ENCODE measurements at places on chromosomes 11 and 22. TPM values are rescaled to one million over a fixed set of nuclear protein-coding genes. Genes with fewer than 3 reads are reported as not detected.

CRYBA4 gene
- not detected for total RNA-seq

KIAA0930 gene
- total RNA-seq: 28.5 TPM

TMPRSS5 gene
- 1.0 TPM for total RNA-seq

JAML gene
- total RNA-seq: 161 TPM

ADORA2A gene
- total RNA-seq: 29.2 TPM

LRP4 gene
- not detected for total RNA-seq

TRIM21 gene
- total RNA-seq: 27.8 TPM

GAS2 gene
- total RNA-seq: 5.7 TPM

NUP98 gene
- 106 TPM for total RNA-seq

SLC1A2 gene
- 0.44 TPM for total RNA-seq

ZNF280B gene
- total RNA-seq: 2.4 TPM

GRCh38 chr22:41844513-41844912, 11.6 kb downstream of the SREBF2 start:
- DNase-seq: no peak
- H3K36me3 ChIP-seq: no peaks in the 10 kb centered on the region
- no peak overlapping the region for H3K4me3 ChIP-seq
- H3K27me3 ChIP-seq: no peaks in the 10 kb centered on the region
- peaks cover 63% of the 10 kb centered on the region for H3K4me1 ChIP-seq

DNA sequence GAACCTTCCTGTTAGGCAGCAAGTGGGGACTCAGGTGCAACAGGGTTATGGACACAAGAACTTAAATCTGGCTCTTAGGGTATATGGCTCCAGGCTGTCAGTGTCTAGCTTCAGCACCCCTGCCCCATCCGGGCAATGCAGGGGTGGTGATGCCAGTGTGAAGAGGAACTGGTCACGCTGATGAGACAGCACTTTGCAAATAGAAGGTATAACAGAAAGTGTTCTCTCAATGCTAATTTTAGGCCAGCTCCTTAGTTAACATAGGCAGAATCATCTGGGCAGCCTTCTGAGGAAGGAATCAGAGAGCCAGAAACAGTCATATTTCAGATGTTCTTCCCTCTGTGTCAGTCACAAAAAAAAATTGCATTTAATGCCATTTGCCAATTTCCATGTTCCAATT, 41.2 kb downstream of the SYT9 start:
- H3K27ac ChIP-seq: no peak overlapping the region
- no peak for DNase-seq
- no peak overlapping the region for H3K4me3 ChIP-seq
- H3K27me3 ChIP-seq: peaks cover 10% of the 10 kb centered on the region
- H3K36me3 ChIP-seq: no peaks in the 10 kb centered on the region
- H3K4me1 ChIP-seq: no peaks in the 10 kb centered on the region

- no peaks in the 10 kb centered on the region for H3K27me3 ChIP-seq
- no peaks in the 10 kb centered on the region for H3K36me3 ChIP-seq
- peaks cover 29% of the 10 kb centered on the region for H3K4me1 ChIP-seq
These were observed 14.5 kb upstream of the CYTH4 start for GRCh38 chr22:37267661-37268413.

DNA sequence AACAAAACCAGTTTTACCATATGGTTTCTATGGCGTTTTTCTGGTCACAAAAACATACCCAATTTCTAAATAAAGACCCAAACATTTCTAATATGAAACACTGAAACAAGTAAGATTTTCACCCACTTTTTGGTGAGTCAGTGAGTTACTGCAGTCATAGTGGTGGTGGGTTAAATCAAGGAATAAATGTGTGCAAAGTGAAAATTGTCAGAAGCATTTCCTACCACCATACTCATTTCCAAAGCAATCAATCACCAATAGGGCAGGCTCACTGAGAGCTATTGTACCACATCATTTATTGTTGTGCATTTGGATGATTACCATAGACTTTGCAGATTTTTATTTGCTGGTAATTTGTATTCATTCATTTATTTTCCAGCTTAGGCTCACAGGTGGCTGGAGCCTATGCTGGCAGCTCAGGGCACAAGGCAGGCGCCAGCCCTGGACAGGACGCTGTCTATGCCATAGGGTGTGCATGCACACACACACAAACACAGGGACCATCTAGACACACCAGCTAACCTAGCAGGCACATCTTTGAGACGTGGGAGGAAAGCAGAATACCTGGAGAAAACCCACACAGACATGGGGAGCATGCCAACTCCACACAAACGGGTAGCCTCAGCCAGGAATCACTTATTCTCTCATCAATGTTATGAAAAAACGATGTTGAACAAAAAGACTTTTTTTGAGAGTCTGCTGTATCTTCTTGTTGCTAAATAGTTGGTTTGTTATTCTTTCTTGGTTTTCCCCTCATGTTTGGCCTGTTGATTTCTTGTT, 5.1 kb downstream of the FAM118B start:
- DNase-seq: no peak
- no peak overlapping the region for H3K4me3 ChIP-seq
- peaks cover 3% of the 10 kb centered on the region for H3K36me3 ChIP-seq
- H3K27me3 ChIP-seq: no peaks in the 10 kb centered on the region

DNA sequence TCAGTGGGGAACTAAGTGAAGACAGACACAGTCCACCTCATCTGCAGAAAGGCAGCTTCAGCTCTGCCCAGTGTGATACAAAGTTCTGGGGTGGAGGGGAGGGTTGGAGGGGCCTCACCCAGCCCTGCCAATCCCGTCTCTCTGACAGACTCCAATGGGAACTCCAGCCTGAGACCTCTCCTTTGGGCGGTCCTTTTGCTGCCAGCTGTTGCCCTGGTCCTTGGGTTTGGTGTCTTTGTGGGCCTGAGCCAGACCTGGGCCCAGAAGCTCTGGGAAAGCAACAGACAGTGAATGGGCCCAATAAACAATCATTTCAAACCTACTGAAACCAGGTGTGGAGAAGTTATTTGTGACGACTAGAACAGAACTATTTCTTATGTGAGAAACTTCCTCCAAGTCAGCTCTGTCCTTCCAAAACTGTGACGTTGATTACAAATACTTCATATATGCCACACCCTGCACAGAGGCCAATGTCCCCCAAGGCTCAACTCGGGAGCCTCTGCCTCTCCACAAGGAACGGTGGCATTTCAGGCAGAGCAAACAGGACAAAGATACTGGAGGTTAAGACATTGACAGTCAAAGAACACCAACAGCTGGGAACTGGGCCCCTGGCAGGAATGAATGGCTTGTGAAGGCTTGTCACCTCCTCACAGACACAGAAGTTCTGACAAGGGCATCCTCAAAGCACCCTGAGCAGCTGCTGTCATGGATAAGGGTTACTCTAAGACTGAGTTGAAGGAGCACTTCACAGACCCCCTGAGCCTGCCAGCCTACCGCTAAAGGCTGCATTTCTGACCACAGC, 8.2 kb downstream of the ZP1 start:
- no peak overlapping the region for H3K27ac ChIP-seq
- H3K36me3 ChIP-seq: peaks cover 5% of the 10 kb centered on the region
- H3K4me3 ChIP-seq: no peak overlapping the region
- peaks cover 28% of the 10 kb centered on the region for H3K4me1 ChIP-seq
- no peak for DNase-seq
- H3K27me3 ChIP-seq: no peaks in the 10 kb centered on the region

DNA sequence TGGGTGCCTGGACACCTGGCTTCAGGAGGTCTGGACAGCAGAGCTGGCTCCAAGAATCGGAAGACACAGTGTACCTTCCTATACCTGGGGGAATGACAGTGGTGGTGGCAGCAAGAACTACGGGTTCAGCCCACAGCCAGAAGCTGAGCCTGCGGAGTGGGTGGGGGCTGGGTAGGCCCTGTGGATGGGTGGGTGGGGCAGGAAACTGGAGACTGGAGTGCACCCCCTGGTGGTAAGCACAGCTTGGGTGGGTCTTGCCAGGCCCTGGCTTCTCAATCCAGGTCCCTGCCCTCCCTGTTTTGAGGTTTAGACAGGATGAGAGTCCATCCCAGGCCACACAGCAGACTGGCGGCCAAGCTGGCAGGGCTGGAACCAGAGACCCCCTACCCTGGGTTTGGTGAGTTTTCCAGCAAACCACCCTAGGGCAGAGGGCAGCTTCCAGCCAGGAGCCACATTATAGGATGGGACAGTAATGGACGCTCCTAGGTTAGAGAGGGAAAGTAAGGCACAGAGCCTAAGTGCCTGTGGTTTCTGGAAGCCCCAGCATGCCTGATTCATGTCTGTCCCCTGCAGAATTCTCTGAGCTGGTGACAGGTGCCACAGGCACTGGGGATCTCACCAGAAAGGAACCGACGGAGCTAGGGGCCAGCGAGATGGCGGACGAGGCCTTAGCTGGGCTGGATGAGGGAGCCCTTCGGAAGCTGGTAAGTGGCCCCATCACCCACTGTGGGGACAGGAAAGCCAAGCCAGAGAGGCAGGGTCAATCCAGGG, 1.7 kb downstream of the SMTN start:
- DNase-seq: peak; percentile 60
- H3K36me3 ChIP-seq: no peaks in the 10 kb centered on the region
- no peaks in the 10 kb centered on the region for H3K27me3 ChIP-seq

- no peak overlapping the region for H3K27ac ChIP-seq
- no peak for DNase-seq
- H3K27me3 ChIP-seq: peaks cover 2% of the 10 kb centered on the region
- H3K4me3 ChIP-seq: no peak overlapping the region
- no peaks in the 10 kb centered on the region for H3K36me3 ChIP-seq
- no peaks in the 10 kb centered on the region for H3K4me1 ChIP-seq
These were observed 38.7 kb downstream of the BARX2 start for GRCh38 chr11:129414144-129414872.

DNA sequence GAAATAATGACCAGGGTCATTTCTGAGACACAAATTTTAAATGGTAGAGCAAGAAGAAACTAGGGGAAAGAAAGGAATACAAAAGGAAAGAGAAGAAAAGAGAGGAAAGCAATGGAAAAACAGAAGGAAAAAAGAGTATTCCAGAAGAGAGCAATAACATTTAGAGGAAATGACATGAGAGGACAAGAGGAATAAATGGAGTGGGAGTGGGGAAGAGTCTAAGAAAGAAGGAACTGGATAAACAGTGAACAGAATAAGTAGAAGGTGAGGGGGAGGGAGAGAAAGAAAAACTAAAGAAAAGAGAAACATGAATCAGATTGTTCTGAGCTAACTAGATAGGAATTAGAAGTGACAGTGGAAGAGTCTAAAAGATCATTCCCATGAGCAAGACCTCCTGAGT, 28.4 kb downstream of the PRDM10 start:
- no peak overlapping the region for H3K27ac ChIP-seq
- no peak overlapping the region for H3K4me3 ChIP-seq
- H3K4me1 ChIP-seq: peaks cover 26% of the 10 kb centered on the region
- H3K27me3 ChIP-seq: no peaks in the 10 kb centered on the region
- H3K36me3 ChIP-seq: no peaks in the 10 kb centered on the region
- no peak for DNase-seq

DNA sequence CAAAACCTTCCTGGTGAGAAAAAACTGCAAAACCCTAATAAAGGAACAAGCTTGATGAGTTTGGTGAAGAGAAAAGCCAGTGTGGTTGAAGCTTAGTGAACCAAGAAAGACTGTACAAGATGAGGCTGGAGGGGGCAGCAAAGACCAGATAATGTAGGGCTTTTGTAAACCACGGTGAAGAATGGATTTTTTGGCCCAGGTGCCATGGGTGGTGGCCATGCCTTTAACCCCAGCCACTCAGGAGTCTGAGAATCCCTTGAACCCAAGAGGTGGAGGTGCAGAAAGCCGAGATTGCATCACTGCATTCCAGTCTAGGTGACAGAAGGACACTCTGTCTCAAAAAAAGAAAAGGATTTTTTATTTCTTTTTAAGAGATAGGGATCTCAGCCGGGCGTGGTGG, 5.0 kb upstream of the ZDHHC5 start:
- H3K27ac ChIP-seq: no peak overlapping the region
- peaks cover 20% of the 10 kb centered on the region for H3K4me1 ChIP-seq
- H3K36me3 ChIP-seq: peaks cover 37% of the 10 kb centered on the region
- H3K27me3 ChIP-seq: no peaks in the 10 kb centered on the region
- H3K4me3 ChIP-seq: no peak overlapping the region
- no peak for DNase-seq

- no peaks in the 10 kb centered on the region for H3K27me3 ChIP-seq
- H3K27ac ChIP-seq: peak overlapping the region; percentile 28
- peaks cover 14% of the 10 kb centered on the region for H3K36me3 ChIP-seq
- no peak for DNase-seq
- H3K4me3 ChIP-seq: peak overlapping the region; percentile 39
These were observed 161.5 kb upstream of the MTMR2 start for GRCh38 chr11:96085319-96085930.

- no peak for DNase-seq
- no peaks in the 10 kb centered on the region for H3K36me3 ChIP-seq
- H3K4me3 ChIP-seq: no peak overlapping the region
- H3K27me3 ChIP-seq: peaks cover 6% of the 10 kb centered on the region
- H3K4me1 ChIP-seq: no peaks in the 10 kb centered on the region
These were observed 137.6 kb downstream of the SNX19 start for GRCh38 chr11:130778705-130779104.

GRCh38 chr11:2914455-2915195, 14.6 kb downstream of the PHLDA2 start:
- H3K4me3 ChIP-seq: peak overlapping the region; percentile 50
- no peak for DNase-seq
- H3K27me3 ChIP-seq: no peaks in the 10 kb centered on the region
- H3K4me1 ChIP-seq: peaks cover 14% of the 10 kb centered on the region
- H3K36me3 ChIP-seq: no peaks in the 10 kb centered on the region

- H3K4me3 ChIP-seq: peak overlapping the region; percentile 81
- no peaks in the 10 kb centered on the region for H3K36me3 ChIP-seq
- DNase-seq: peak; percentile 35
- H3K27me3 ChIP-seq: no peaks in the 10 kb centered on the region
- H3K4me1 ChIP-seq: peaks cover 41% of the 10 kb centered on the region
These were observed 361 bp downstream of the CTSD start for GRCh38 chr11:1763336-1763795.

GRCh38 chr11:94884376-94884775, 89.0 kb downstream of the CWC15 start:
- no peak overlapping the region for H3K4me3 ChIP-seq
- H3K27ac ChIP-seq: no peak overlapping the region
- H3K36me3 ChIP-seq: peaks cover 5% of the 10 kb centered on the region
- no peaks in the 10 kb centered on the region for H3K27me3 ChIP-seq
- DNase-seq: no peak

GRCh38 chr11:86269645-86270044, 25.1 kb downstream of the EED start:
- no peak overlapping the region for H3K4me3 ChIP-seq
- H3K27me3 ChIP-seq: no peaks in the 10 kb centered on the region
- no peak overlapping the region for H3K27ac ChIP-seq
- DNase-seq: no peak
- H3K36me3 ChIP-seq: peaks cover 74% of the 10 kb centered on the region

- no peak overlapping the region for H3K27ac ChIP-seq
- no peak overlapping the region for H3K4me3 ChIP-seq
- no peaks in the 10 kb centered on the region for H3K36me3 ChIP-seq
- H3K27me3 ChIP-seq: no peaks in the 10 kb centered on the region
- DNase-seq: no peak
These were observed 1232.5 kb upstream of the RAG2 start for GRCh38 chr11:37830529-37830928.

All from naive thymus-derived CD8-positive, alpha-beta T cell (primary cell).